Choroid plexus epithelial cell (primary cell): ENCODE measurements at places on chromosomes 13 and 19.

DNA sequence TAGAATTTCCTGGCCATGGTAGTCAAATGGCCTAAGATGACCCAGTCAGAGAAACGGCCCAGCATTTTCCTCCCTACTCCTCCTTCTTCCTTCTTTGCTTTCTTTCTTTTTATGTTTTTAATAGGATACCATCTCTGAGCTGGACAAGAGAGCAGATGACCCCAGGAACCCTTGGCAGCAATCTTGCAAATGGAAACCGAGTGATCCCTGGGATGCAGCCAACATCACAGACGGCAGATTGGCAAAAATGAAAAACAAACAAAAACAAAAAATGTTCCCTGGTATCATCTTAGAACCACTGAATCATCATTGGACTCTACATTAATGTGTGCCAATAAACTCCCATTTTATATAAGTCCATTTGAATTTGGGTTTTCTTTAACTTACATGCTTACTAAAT is 424.4 kb downstream of the FGF14 start:
- no peak for DNase-seq

DNA sequence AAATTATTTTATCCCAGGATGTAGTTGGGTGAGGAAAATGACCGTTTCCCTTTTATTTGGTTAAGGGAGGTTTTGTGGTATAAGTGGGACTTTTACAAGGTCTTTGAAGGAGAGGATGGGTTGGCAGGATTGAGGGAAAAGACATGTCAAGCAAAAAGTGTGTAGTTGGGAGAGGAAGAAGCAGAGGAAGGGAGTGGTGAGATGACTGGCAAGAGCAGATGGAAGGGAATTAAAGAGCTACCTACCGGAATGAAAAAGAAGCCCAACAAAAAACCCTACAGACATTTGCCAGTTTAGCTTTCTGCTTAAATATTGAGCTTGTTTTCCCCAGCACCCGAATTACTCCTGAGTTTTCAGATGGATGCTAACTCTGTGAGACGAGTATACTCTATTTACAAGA is 19.6 kb downstream of the FRY start:
- no peak for DNase-seq

DNA sequence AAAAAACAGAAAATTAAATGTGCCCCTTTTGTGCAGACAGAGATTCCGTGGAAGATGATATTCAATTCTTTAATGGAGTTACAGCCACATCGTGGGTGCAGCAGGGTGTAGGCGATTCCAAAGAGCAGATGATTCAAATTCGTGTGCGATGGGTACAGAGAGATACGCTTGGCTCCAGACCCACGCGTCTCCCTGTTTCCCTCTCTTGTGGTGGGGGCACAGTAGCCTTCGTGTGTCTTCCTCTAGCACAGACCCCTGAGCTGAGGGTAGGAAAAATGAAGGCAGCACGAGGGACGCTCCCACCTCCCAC is 4.8 kb downstream of the TSPAN16 start:
- DNase-seq, result no peak

GRCh38 chr19:16337809-16338469 is 13.3 kb downstream of the KLF2 start:
- no peak for DNase-seq

GRCh38 chr19:40641281-40641680 is 40.1 kb downstream of the LTBP4 start:
- DNase-seq, result no peak

- DNase-seq, result peak; percentile 3
Observed at GRCh38 chr19:27775395-27775794, 1437.6 kb downstream of the UQCRFS1 start.

- no peak for DNase-seq
Observed at GRCh38 chr19:2329149-2329478, 630 bp downstream of the SPPL2B start.

DNA sequence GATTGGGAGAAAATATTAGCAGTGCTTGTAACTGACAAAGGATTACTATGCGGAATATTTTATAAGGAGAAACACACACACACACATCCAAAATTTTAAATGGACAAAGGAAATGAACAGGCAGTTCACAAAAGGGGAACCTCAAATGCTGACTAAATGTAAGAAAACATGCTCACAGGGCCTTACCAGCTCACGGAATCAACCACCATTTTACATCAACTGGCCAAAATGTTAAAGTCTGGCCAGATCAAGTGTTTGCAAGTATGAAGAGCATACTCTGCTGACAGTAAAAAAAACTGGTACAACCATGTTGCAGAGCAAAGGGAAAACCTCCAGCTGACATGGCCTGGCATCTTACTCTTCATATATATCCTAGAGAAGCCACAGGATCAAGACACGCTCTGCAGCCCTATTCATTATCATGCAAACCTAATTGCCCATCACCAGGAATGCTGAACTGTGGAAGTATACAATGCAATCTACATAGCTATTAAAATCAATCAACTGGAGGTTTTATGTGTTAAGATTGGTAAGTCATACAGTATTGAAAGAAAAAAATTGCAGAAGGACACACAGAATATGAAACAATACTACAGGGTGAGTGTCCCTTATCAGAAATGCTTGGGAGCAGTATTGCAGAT is 124.4 kb downstream of the RNF17 start:
- no peak for DNase-seq

GRCh38 chr13:79171141-79172061 is 234.7 kb downstream of the RBM26 start:
- DNase-seq, result no peak

DNA sequence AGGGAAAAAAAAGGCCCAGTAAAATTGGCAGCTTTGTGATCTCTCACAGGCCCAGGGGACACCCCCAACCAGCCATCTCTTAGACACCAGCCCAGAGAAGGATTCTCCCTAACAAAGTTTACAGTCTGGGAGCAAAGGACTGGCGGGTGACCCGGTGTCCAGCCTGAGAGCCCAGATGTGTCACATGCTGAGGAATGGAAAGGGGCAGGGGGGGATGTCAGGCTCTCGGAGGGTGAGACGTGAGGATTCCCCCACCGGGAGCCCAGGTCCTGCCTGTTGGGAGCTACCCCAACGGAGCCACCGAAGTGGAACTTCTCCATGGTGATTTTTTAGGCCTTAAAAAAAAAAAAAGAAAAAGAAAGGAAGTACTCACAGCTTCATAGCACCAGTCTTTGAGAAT is 4.8 kb upstream of the CTXN1 start:
- no peak for DNase-seq

GRCh38 chr19:53813996-53814395 is 10.1 kb downstream of the NLRP12 start:
- DNase-seq, result no peak

DNA sequence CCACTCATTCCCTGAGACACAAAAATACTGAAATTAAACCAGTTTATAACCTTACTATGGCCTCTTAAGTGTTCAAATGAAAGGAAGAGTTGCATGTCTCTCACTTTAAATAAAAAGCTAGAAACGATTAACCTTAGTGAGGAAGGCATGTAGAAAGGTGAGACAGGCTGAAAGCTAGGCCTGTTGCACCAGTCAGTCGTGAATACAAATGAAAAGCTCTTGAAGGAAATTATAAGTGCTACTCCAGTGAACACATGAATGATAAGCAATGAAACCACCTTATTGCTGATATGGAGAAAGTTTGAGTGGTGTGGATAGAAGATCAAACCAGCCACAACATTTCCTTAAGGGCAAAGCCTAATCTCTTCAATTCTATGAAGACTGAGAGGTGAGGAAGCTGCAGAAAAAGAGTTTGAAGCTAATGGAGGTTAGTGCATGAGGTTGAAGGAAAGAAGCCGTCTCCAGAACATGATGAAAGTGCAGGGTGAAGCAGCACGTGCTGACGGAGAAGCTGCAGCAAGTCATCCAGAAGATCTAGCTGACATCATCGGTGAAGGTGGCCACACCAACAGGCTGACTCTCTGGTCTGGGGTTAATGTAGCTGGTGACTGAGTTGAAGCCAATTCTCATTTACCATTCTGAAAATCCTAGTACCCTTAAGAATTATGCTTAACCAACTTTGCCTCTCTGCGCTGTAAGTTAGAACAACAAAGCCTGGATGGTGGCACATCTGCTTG is 94.5 kb upstream of the TEX29 start:
- no peak for DNase-seq

- DNase-seq, result no peak
Observed at GRCh38 chr13:84294576-84294975, 412.3 kb upstream of the SLITRK1 start.

GRCh38 chr13:25819856-25820530 is 231.8 kb downstream of the SHISA2 start:
- no peak for DNase-seq

DNA sequence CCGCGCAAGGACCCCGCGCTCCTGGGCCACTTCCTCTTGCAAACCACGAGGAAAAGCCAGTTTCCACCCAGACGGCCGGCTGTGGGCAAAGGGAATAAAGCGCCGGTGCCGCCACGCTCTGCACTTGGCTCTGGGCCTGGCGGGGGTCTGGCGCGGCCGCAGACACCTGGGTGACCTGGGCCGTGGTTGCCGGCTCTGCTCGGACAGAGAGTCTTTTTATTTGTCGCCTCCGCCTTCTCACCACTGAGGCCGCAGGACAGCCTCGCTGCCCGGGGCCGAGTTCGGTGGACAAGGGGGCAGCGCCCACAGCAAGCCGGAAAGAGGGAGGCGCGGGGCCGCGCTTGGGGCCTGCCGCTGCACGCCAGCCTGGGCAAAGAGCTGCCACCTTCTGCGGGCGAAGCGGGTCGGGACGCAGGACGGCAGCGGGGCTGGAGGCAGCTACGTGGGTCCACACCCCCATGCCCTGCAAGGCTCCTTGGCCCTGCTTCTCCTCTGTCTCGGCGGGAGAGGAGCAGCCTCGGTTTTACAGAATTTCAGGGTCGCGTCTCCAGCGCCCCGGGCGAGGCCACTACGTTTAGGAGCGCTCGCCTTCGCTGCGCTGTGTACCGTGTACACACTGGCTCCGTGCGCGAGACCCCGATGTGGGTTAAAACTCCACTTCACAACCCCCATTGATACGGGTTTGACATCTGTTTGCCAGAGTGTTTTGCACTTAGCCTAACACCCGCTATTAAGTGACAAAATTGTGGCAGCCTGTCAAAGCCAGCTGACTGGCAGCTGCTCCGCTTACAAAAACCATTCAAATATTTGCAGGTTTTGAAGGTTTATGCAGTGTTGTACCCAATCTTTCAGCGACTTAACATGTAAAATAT is 13.0 kb upstream of the SOX1 start:
- DNase-seq, result no peak

GRCh38 chr19:5536337-5536894 is 31.3 kb downstream of the TINCR start:
- DNase-seq, result peak; percentile 58

DNA sequence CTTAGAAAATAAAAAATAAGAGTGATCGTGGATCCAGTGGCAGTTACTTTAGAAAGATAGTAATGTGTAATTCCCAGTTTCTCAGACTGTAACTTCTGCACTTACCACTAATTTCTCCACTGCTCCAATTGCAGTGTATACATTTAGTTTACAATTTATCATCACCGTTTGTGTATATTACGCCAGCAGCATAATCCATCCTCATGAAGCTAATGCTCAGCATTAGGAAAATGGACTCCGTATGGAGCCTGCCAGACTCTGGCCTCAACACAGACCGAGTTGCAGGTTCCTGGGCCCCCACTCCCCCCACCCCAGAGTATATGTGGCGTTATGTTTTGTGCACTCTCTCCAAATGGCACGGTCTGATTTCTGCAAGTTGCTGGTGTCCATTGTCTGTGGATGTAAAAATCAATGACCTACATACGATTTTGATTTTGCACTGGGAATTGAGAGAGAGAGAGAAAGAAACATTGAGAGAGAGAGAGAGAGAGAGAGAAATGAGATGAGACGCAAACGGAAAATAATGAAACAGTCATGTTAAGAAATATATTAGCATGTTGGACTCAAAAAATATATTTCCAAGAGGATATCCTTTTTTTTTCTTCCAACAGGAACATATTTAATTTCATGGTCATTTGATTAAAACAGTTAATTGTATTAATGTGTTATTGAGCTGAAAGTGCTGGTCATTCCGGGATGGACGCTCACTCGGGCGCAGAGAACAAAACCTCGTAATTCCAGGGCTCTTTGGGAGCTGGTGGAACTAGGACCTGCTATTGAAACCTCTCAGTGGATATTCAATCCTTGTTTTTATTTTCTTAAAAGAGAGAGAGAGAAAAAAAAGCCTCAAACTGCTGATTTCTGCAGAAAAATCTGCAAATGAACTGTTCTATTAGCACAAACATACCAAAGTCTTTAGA is 278.8 kb downstream of the TSHZ3 start:
- no peak for DNase-seq

- no peak for DNase-seq
Observed at GRCh38 chr13:41289463-41289881, 21.6 kb upstream of the NAA16 start.

DNA sequence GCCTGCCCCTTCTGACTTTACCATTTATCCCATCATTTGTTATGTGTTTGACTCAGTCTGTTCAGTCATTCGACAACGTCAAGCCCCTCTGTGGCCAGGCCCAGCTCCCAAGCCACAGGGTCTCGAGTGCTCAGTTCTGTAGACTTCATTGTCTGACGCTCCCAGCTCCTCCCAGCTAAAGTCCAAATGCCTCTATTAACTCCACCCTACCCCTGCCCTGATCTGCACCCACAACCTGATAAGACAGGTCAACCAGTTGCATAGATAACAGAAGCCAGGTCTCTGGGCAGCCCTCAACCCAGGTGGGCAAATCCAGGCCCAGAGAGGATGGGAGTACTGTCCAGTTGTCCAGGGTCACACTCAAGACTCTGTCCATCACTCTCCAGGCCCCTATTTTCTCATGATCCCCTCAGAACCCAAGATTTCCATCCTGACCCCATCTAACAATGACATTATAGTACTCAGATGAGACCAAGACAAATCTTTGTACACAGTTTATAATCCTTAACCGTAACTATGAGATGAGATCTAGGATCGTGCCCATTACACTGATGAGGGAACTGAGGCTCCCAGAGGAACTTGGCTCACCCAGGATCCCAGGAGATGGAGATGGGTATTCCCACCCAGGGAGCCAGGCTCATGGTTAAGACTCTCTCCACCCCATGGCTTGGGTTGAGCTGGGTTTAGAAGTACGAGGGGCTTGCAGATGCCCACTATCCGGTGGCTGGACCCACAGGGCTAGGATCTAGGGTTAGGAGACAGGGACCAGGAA is 1.1 kb downstream of the TM6SF2 start:
- no peak for DNase-seq
